ENCODE measurements at places on chromosomes 1 and 21.

GRCh38 chr1:9186082-9186859, 48.3 kb upstream of the H6PD start:
- DNase-seq, result no peak

GRCh38 chr1:112696578-112697314, 10.2 kb downstream of the RHOC start:
- no peak for DNase-seq

DNA sequence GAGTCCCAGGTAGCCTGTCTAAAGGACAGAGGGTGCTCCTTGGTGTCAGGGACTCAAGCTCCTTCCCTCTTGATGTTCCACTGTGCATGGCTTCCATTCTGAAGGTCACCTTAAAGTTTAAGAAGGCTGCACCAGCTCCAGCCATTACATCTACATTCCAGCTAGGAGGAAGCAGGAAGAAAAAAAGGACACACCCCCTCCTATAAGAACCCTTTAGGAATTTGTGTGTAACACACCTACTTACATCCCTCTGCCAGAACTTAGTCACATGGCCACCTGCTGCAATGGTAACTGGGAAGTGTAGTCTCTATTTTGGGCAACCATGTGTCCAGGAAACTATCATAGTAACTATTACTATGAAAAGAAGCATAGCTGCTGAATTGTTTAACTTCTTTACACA, 161.6 kb upstream of the KLHDC7A start:
- DNase-seq, result no peak

GRCh38 chr1:59580257-59580656, 234.5 kb upstream of the HOOK1 start:
- DNase-seq, result no peak

GRCh38 chr21:23887725-23888306, 1719.5 kb downstream of the MRPL39 start:
- peak; percentile 12 for DNase-seq
